Left colon (tissue), 2 donors: ENCODE measurements at places on chromosomes 6 and 20. TPM values are rescaled to one million over a fixed set of nuclear protein-coding genes. Genes with fewer than 3 reads are reported as not detected.

Gene WDR46
- total RNA-seq = 27.7 TPM

Gene THBS2
- total RNA-seq = 5.0 TPM

Gene MCHR2
- not detected for total RNA-seq

Gene ZBTB46
- 3.0 TPM for total RNA-seq

Gene TGM2
- total RNA-seq = 33.9 TPM

Gene SMPD2
- total RNA-seq = 23.8 TPM

Gene RIMS4
- 1.2 TPM for total RNA-seq

Gene TCEA2
- 7.9 TPM for total RNA-seq
